ENCODE measurements at places on chromosomes 11 and 22.

DNA sequence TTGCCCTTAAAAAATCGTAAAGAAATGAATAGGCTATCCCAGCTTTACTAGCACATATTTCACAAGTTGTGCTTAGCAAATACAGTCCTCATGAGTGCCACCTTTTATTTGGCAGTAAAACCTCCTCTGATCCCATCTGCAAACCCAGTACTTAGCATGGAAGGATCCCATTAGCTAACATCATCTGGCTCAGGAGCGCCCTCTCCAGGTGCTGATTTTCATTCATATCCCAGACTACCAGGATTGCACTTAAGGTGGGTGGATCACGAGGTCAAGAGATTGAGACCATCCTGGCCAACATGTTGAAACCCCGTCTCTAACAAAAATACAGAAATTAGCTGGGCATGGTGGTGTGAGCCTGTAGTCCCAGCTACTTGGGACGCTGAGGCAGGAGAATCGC, 76.1 kb upstream of the PAX6 start:
- no peak for DNase-seq

DNA sequence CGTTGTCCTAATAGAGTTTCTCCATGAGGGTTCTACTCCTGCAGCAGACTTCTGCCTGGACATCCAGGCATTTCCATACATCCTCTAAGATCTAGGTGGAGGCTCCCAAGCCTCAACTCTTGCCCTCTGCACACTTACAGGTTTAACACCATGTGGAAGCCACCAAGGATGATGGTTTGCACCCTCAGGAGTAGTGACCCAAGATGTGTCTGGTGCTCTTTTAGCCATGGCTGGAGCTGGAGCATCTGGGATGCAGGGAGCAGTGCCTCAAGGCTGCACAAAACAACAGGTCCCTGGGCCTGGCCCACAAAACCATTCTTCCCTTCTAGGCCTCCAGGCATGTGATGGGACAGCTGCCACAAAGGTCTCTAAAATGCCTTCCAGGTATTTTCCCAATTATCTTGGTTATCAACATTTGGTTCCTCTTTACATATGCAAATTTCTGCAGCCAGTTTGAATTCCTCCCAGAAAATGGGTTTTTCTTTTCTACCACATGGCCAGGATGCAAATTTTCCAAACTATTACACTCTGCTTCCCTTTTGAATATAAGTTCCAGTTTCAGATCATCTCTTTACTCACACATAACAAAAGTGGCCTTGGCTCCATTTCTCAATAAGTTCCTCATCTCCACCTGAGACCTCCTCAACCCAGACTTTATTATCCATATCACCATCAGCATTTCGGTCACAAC, 69.5 kb upstream of the GNAZ start:
- DNase-seq: no peak

DNA sequence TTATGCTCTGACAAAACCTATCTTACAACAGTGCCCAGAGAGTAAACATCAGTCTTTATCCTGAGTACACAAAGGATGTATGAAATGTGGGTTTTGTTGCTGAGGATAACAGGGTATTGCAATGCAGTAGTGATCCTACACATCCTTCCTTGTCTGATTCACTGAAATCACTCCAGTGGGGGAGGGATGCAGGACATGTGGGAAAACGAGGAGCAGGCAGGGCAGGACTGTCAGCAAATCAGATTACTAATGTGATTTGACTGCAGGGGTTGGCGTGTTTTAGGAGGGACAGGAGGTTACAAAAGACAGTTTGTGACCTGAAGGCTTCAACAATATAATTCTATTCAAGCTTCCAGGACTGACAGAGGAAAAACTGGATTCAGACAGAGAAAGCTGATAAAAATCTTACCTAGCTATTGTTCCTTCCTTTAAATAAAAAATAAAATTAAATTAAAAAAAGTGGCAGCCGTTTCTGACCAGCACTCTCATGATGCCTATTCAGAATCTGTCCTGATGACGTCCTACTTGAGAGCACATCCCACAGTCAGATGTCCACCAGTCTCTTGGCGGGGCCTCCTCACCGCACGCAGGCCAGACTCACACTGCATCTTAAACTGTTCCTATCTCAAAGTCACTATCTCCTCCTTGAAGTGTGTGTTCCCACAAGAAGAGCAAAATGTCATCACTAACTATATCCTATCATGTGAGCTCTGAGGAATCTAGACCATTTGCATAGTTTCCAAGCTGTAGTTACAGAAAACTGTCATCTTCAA, 50.6 kb upstream of the MN1 start:
- DNase-seq: no peak

GRCh38 chr11:107184986-107185385, 166.7 kb upstream of the GUCY1A2 start:
- DNase-seq: no peak

- no peak for DNase-seq
These were observed 93.9 kb downstream of the GRIK4 start for GRCh38 chr11:120605469-120605868.

DNA sequence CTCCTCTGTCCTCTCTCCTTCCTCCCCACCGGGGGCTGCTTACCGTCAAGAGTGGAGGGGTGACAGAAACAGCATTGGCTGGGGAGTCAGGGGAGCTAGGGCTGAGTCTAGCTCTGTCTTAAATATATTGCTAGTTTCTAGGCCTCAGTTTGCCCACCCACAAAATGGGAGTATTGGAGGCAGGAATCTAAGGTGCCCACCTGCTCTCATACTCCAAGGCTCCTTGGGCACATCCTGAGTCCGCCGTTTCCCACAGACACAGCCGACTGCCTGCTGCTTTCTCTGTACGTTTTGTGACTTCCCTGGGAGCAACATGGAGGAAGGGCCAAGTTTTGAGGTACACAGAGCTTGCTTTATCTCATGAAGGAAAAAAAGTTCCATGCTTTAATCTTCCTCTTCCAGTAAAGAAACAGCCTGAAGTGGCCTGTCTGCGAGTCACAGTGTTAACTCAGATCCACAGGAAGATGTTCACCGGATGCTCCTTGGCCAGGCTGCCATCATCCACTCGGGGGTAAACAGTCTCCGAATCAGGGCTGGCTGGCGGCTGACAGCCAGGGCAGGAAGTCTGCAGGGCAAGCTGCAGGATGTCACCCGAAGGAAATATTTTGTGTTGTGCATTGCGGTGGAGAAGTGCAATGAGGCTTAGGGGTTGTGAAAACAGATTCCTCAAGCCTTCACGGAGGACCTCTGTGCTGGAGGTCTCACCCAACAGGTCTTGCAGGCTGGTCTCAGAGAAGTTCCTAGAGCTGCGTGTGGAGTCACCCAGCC, 11.0 kb upstream of the CERK start:
- DNase-seq: peak; percentile 69

GRCh38 chr11:70579316-70579955, 181.1 kb downstream of the CTTN start:
- DNase-seq: no peak

- DNase-seq: no peak
These were observed 69.0 kb upstream of the THY1 start for GRCh38 chr11:119491753-119492510.

Measured in activated T-cell treated with anti-CD3 and anti-CD28 coated beads, Interleukin-2, amount 50 U/mL, for 1 hour (primary cell).